ENCODE measurements at places on chromosomes 11 and 22. TPM values are rescaled to one million over a fixed set of nuclear protein-coding genes. Genes with fewer than 3 reads are reported as not detected.

GRCh38 chr11:11665407-11665806, 43.6 kb upstream of the GALNT18 start:
- no peak for DNase-seq

- no peak for DNase-seq
These were observed 89.6 kb downstream of the ETS1 start for GRCh38 chr11:128497776-128498095.

NLRP6 gene
- 0.26 TPM for total RNA-seq

CPSF7 gene
- total RNA-seq = 70.1 TPM

- DNase-seq = peak; percentile 67
These were observed 86.3 kb downstream of the CCDC83 start for GRCh38 chr11:85941380-85941973.
